Right renal pelvis (tissue), 4 donors: ENCODE measurements at places on chromosomes 1 and 21.

- DNase-seq, result no peak
Observed at GRCh38 chr1:41762251-41762650, 156.5 kb downstream of the HIVEP3 start.

DNA sequence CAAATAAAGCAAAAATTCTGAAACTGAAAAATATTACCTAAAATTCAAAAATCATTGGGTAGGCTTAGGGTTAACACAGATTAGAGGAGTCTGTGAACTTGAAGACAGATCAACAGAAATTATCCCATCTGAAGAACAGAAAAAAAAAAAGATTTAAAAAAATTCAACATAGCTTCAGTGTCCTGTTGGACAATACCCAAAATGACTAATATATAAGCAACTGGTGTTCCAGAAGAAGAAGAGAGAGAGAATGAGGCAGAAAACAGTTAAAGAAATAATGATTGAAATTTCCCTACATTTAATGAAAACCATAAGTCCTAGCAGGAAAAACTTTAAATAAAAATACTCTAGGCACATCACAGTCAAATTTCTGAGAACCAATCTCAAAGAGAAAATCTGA is 31.5 kb downstream of the TMCO1 start:
- DNase-seq, result no peak

GRCh38 chr21:26116456-26117011 is 54.0 kb downstream of the APP start:
- DNase-seq, result peak; percentile 16

DNA sequence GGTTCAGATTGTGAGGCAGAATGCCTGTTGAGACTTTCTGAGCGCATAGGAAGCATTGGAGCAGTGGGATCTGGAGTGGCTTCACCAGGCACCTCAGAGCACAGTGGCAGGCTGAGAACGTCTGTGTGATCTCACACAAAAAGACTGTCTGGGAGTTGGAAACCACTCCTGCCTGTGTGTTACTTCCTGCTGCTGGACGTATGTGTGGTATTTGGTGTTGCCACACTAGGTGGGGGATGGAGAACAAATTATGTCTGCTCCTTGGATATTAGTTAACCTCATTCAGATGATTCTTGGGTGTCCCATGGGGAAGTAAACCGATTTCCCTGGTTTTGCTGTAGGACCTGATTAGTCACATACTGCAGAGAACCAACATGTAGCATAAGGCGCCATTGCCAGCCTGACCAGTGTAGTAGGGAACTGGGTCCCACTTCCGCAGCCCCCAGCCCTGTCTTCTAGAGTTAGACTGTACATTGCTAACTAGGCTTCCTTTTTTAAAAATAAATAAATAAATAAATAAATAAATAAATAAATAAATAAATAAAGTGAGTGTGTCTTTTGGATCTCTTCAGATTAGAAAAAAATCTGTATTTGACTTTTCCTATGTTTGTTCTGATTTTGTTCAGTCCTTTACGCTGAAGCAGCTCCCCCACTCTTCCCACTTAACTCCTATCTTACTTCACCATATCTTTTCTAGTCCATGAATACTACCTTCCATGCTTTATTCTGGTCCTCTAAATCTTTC is 26.9 kb downstream of the UCK2 start:
- DNase-seq, result no peak

DNA sequence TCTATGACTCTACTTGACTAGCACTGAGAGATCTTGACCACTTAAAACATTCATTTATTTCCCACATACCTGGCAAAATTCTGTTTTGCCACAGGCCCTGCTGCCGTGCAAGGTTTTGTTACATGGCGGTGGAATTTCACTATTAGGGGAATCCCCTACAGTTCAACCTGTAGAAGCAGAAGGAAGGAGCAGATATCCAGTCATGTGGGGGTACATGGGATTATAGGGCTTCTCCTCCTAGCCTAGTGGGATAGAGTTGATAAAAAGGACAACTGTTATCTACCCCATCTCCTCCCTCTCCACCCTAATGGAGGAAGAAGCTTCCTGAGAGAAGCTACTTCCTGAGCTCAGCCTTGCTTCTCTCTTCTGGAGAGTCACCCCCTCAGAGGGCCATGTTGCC is 17.7 kb upstream of the PROK1 start:
- no peak for DNase-seq

DNA sequence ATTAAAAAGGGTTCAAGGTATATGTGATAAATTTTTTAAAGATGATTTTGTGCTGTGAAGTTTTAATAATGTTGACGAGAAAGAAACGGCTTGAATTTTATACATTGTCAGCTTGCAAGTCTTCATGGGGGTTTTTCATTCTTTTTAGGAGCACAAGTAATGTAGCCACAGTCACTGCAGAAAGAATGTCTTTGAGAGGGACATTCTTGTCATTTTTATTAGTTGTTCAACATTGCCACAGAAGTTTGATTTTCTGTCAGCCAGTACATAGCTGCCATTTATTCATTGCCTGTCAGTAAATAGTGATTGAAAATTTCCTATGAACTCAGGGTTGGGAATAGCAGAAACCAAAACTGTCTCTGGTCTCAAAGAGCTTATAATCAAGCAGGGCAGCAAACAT is 156.3 kb downstream of the DHRS3 start:
- no peak for DNase-seq

- no peak for DNase-seq
Observed at GRCh38 chr1:67614511-67614934, 70.5 kb upstream of the GADD45A start.

- no peak for DNase-seq
Observed at GRCh38 chr21:42286416-42286815, 28.8 kb downstream of the TFF3 start.

DNA sequence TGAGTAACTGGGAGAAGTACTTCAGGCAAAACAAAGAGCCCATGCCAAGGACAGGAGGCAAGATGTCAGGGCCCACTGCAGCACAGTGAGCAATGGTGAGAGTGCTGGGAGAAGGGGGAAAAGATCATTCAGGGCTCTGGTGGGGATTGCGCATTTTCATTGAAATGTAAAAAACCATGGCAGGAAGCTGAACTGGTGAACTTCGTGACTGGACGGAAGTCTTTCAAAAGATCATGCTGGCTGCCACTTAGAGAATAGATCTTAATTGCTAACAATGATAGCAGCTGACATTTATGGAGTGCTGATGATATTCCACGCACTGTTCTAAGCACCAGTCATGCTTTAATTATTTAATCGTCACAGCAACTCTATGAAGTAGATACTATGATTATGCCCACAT is 107.0 kb downstream of the TGFBR3 start:
- no peak for DNase-seq

- DNase-seq, result no peak
Observed at GRCh38 chr1:198132060-198132781, 24.6 kb upstream of the NEK7 start.

GRCh38 chr1:245751726-245752470 is 597.1 kb downstream of the KIF26B start:
- no peak for DNase-seq

DNA sequence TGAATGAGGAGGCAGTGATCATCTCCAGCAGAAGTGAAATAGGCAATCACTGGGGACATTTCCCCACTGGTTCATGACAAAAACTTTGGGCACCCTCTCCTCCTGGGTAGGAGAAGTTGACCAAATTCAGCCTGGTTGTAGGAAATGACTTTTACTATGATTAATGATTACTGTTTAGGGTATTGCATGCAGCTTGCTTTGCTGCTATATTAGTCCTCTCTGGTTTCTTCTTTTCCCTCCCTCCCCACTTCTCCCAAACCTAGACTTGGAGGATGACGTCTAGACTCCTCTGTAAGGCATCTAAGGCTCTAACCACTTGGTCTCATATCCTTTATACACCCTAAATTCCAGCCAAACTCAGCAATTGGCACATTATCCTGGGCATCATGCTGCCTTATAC is 3.4 kb upstream of the RGS16 start:
- DNase-seq, result no peak

GRCh38 chr1:6198646-6199297 is 623 bp downstream of the RPL22 start:
- DNase-seq, result no peak

GRCh38 chr1:5979536-5980313 is 12.5 kb downstream of the NPHP4 start:
- no peak for DNase-seq

- no peak for DNase-seq
Observed at GRCh38 chr1:91725989-91726721, 159.8 kb downstream of the TGFBR3 start.

DNA sequence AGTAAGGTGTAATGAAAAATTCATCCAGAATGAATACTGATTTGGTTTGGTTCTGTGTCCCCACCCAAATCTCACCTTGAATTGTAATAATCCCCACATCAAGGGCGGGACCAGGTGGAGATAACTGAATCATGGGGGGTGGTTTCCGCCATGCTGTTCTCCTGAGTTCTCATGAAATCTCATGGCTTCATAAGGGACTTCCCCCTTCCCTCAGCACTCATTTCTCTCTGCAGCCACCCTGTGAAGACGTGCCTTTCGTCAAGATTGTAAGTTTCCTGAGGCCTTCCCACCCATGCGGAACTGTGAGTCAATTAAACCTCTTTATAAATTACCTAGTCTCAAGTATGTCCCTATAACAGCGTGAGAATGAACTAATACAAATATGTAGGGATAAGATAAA is 5.5 kb upstream of the SYNJ1 start:
- no peak for DNase-seq

- peak; percentile 78 for DNase-seq
Observed at GRCh38 chr1:20212685-20213331, 26.5 kb upstream of the PLA2G2C start.

GRCh38 chr1:16218674-16219071 is 6.2 kb upstream of the ARHGEF19 start:
- no peak for DNase-seq

GRCh38 chr21:29396951-29397455 is 98.3 kb downstream of the BACH1 start:
- no peak for DNase-seq

GRCh38 chr1:209583408-209583807 is at the start of gene CAMK1G:
CAMK1G (plus strand) TSS chr1:209583714; CDS start chr1:209594984, 11,270 bp downstream.
- peak; percentile 58 for DNase-seq

- no peak for DNase-seq
Observed at GRCh38 chr1:179269071-179269470, 24.5 kb upstream of the SOAT1 start.

DNA sequence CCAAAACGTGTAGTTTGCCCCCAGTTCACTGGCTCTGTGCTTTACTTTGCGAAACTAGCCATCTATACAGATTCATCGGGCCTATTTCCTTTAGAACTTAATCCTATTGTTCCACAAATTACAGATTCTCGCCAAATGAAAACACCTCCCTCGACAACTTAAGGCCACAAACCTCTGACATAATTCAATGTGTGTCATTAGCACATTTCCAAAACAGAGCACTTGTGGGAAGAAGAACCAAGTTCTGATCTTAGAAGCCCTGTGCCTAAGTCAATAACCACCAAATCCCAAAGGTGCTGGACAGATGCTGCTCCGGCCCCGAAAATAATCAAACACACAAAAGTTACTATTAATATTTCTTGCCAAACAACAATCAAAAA is 93.9 kb downstream of the SLC45A1 start:
- DNase-seq, result no peak

- DNase-seq, result no peak
Observed at GRCh38 chr1:27374362-27375086, at the start of gene FCN3. FCN3 (minus strand) TSS chr1:27374824; CDS start chr1:27374818, 6 bp downstream.

- no peak for DNase-seq
Observed at GRCh38 chr1:26170472-26170821, 739 bp downstream of the ZNF593 start.
